OCI-M1 (cell line): ENCODE measurements at places on chromosomes 13 and 19.

DNA sequence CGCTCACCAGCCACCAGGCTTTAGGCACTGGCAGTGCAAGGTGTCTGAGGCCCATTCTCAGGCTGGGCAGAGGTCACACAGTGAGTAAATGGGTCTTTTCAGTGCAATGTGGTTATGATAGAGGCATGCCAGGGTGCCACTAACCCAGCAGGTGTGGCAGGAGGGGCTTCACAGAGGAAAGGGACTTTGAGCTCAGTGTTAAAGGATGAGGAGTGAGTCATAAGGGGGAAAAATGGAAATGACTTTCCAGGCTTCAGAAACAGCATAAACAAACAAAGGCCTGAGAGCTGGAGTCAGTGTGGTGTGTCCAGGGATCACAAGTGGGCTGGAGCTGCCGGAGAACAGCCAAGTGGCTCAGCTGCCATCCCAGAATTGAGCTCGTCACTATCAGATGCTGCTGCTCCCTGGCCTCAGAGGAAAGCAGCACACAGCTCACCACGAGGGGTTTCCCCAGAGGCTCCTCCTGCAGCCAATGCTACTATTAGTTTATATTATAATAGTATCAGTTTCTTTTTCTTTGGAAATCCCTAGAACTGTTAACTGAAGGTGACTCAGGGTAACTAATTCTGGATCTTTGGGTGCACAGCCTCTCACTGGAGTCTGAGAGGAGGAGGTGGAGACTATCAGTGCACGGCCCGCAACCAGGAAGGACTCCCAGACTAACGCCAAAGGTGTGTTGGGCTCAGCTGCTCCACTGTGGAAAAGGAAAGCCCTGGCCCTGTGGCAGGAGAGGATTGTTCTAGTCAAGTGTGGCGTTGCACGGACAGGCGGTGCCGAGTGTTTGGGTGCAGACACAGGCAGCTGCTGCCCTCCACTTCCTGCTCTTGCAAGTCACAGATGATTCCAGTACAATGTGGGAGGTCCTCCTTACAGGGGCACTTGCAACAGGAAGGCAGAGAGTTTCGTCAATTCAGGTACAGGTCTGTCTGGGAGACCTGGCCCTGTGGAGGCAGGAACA is 39.5 kb downstream of the DHRS12 start:
- DNase-seq: no peak

- DNase-seq: peak; percentile 22
These were observed 872 bp downstream of the HOMER3 start for GRCh38 chr19:18939922-18940768.

DNA sequence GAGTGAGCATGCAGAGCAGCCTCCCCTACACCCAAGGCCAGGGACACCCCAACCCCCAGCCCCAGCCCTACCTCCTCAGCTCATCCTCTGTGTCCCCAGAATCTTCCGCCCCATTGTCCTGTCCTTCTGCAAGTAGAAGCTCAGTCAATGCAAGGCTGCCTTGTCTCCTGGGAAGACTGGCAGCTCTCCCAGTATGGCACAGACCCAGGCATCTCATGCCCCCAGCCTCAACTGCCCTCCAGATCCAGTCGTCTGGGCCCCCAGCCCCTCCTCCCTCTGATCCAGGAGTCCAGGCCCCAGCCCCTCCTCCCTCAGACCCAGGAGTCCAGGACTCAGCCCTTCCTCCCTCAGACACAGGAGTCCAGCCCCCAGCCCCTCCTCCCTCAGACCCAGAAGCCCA is 13.0 kb downstream of the ZNF575 start:
- DNase-seq: no peak

DNA sequence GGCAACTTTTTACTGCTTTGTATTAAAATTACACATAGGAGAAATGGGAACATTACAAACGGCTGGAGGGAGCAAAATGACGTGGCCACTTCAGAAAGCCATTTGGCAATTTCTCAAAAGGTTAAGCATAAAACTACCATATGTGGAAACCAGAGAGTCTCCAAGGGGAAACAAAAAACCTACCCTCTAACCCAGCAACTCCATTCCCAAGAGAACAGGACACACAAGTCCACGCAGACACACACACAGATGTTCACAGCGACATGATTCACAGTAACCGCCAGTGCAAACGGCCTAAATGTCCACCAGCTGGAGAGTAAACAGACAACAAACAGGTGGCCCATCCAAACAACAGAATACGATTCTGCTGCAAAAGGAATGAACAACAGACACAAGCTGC is 37.2 kb downstream of the STK24 start:
- no peak for DNase-seq

DNA sequence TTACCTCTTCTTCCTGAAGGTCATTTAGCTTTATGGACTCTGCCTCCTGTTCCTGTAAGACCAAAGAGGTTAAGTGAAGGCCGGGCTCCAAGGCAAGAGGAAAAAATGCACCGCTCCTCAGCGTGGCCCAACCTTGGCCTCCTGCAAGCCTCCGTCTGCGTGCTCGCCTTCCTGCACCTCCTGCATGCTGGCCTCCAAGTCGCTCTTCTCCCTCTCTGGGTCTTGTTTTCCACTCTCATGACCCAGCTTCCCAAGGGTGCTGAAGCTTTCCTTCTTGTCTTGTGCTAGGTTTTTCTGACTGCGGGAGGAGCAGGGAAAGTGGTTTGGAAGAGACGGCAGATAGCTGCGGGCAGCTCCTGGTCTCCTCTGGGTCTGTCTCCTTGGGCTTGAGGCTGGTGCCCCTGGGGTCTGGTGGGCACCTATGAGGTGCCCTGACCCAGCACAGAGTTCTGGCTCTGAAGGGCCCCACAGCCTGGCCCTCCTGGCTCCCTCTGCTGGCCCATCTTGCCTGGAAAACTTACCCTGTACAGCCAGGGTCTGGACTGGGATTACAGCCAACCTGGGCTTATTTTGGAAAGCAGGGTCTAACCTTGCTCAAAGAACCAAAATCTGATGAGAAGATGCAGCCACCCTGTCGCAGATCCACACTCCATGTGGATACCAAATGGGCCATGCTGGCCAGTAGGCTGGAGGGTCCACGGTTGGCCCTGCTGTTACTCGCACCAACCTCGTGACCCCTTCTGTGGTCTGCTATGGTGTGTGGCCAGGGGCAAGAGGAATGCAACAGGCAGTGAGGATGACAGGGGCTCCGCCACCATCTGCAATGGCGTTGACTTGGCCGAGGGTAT is 5.2 kb downstream of the C13orf46 start:
- DNase-seq: no peak

GRCh38 chr13:27852491-27852890 is 60.2 kb downstream of the GSX1 start:
- DNase-seq: no peak

GRCh38 chr19:34332027-34332760 is 32.8 kb upstream of the GPI start:
- no peak for DNase-seq

DNA sequence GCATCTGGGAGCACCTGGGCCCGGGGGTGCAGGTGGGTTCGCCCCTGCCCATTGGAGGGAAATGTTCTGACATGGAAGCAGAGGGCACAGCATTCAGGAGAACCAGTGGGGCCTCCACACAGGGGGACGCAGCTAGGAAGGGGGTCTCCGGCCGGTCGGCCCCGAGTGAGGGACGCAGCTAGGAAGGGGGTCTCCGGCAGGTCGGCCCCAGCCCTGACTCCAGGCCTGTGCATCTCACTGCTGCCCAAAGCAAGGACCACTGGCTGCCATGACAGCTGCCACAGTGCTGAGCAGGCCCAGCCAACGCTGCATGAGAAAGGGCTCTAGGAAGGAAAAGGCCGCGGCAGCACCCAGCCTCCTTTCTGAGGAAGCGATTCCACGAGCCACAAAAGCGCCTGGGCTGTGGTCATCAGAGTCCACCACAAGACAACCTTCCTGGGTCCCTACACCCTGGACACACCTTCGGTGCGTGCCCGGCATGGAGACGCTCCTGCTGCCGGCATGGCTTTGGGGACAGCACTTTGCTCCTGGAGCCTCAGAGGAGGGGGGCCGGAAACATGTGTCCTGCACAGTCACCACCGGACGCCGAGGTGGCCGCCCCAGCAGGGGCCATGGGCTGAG is 9.7 kb downstream of the RASA3 start:
- DNase-seq: no peak

DNA sequence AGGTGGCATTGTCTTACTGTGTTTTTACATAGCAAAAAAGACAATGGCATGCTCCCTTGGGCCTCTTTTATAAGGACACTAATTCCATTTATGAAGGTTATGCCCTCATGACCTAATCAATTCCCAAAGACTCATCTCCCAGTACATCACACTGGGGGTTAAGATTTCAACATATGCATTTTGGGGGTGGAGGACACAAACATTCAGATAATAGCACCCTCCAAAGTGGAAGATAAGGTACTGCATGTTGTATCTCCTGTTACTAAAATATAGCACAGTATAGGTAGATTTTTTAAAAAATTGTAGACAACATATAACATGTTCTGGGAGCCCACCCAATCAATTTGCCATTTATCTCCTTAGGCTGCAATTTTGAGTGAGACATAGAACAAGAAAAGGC is 221.2 kb downstream of the LIG4 start:
- no peak for DNase-seq

- no peak for DNase-seq
These were observed 77.0 kb downstream of the ZNF536 start for GRCh38 chr19:30449078-30449590.

DNA sequence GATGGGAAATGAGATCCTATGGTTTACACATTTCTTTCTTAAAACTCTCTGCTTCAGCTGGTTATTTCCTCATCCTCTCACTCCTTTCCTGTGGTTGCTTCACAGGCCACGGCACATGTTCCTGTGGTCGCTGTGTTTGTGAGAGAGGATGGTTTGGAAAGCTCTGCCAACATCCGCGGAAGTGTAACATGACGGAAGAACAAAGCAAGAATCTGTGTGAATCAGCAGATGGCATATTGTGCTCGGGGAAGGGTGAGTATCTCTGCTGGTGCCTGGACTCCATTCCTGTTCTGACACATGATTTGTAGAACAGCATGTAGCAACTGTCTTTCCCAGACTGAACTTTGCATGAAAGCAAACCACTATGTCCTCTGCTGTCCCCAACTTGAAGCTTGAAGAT is 254.2 kb downstream of the ITGBL1 start:
- DNase-seq: no peak

DNA sequence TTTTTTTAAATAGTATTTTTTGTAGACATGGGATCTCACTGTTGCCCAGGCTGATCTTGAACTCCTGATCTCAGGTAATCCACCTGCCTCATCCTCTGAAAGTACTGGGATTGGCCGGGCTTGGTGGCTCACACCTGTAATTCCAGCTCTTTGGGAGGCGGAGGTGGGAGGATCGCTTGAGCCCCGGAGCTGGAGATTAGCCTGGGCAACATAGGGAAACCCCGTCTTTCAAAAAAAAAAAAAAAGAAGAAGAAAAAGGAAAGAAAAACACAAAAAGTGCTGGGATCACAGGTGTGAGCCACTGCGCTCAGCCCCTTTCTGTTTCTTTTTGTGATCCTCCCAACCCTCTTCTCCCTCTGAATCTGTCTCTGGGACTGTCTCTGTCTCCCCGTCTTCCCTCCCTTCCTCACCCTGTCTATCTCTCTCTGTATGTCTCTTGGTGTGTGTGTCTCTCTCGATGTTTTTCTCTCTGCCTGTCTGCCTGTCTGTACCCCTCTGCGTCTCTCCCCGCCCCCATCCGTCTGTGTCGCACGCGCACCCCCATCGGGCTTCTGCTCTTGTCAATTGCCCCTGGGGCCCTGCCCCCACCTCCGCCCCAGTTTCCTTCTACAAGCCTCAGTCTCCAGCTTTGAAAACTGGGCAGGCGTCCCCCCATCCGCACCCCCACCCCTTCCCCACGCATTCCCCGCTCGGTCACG is 540 bp upstream of the ZFP36 start:
- peak; percentile 88 for DNase-seq

DNA sequence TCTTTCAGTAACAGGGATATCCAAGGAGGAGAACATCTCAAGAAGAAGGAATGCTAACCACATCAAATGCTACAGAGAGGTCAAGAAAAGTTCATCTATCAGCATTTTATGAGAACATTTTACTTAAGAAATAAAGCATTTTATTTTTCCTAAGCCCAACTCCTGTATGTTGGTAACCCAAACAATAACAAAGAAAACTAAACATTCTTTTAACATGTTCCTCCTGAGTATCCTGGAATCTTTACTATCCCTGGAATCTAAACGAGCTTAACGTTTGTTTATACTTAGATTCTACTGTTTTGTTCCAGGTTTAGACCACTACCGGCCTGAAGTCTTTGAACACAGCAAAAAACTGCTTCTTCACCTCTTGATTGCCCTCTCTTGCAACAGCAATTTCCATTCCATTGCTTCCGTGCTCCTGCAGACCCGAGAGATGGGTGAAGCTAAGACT is 89.7 kb downstream of the ZAR1L start:
- no peak for DNase-seq

DNA sequence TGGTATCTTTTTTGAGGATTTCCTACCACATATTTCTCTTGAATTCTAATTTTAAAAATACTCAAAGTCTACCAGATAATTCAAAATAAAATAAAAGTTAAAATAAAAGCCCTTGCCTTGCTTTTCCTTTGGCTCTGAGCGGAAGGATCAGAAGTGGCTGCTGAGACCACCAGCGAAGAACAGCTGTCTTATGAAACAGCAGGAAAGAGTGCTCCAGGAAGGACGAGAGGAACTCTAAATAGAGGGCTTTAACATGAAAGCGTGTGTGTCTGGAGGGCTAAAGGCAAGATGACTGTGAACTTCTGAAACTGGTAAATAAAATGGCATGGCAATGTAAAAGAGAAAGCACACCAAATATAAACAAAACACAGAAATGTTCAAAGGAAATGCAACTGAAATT is 521.5 kb upstream of the SPRY2 start:
- no peak for DNase-seq

GRCh38 chr13:98200211-98200878 is 23.3 kb upstream of the RNF113B start:
- no peak for DNase-seq

DNA sequence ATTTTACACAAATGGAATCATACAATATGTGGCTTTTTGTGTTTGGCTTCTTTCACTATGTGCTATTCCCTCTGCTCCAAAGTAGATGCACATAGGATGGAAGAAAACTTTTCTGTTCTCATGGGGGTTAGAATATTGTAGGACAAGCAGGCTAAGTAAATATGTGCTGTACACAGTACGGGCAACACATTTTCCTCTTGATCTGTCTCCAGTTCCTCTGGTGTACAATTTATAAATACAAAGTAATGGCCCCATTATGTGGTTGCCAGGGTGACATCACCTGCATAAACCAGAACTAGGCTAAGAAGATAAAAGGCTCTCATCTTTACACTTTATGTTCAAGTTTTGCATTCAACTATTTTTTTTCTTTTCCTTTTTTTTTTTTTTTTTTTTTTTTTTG is 41.0 kb upstream of the SOX21 start:
- no peak for DNase-seq
